ENCODE measurements at places on chromosomes 12 and 14.

DNA sequence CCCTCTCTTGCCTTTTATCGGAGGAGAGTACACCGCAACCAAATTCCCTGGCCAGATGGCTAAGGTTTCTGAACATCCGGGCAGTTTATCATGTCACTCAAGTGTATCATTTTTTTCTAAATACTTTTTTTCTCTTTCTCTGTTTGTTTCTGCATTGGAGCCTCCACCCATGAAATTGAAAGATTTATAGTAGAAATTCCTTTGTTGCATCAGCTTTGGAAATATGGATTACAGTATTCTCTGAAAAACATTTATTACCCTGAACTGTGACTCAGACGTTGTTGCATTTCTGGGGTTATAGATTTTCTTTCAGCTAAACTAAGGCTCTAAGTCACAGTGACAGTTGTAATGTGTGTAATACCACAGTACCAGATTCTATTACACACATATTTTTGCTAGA is 187.0 kb downstream of the SPTSSA start:
- DNase-seq, result peak; percentile 14

DNA sequence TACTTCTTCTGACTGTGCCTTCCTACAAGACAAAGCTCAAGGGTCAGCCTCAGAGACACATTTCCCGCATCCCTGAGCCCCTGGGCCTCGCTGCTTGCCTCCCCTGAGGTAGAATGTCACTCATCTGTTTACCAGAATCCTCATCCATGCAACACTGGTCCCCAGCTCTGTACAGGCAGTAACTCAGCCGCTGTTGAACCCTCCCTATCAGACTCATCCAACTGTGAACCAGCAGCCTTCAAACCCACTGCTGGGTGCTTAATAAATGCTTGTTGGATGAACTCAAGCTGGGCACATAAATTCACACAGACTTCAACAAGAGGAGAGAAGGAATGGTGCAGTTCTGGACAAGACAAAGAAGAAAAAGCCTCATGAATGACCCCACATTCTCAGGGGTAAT is 6.1 kb downstream of the NT5DC3 start:
- DNase-seq, result no peak

- peak; percentile 33 for DNase-seq
Observed at GRCh38 chr12:92439420-92439805, 263.4 kb upstream of the PLEKHG7 start.

DNA sequence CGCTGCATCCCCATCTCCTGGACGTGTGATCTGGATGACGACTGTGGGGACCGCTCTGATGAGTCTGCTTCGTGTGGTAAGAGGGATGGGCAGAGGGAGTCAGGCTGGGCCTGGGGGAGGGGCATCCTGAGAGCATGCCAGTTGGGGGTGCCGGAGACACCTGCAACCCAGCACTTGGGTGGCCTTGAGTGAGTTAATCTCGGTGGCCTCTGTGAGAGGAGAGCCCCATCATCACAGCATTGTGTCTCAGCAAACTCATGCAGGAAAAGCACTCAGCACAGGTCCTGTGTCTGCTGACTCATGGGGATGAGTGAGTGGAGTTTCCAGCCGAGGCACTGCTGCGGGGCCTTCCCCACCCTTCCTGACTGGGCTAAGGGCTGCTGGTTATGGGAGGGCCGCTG is 19.6 kb upstream of the LRP1-AS start:
- DNase-seq, result peak; percentile 79

DNA sequence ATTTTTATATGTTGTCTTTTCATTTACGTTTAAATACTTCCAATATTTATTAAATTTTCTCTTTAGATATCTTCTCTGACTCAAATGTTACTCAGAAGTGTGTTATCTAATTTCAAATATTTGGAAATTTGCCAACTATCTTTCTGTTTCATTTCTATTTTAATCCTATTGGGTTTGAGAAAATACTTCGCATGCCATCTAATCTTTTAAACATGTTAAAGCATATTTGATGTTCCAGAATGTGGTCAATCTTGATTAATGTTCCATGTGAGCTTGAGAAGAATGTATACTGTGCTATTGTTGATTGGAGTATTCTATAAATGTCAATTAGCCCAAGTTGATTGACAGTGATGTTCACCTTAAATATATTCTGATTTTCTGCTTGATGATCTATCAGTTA is 11.9 kb upstream of the DCN start:
- peak; percentile 79 for DNase-seq

DNA sequence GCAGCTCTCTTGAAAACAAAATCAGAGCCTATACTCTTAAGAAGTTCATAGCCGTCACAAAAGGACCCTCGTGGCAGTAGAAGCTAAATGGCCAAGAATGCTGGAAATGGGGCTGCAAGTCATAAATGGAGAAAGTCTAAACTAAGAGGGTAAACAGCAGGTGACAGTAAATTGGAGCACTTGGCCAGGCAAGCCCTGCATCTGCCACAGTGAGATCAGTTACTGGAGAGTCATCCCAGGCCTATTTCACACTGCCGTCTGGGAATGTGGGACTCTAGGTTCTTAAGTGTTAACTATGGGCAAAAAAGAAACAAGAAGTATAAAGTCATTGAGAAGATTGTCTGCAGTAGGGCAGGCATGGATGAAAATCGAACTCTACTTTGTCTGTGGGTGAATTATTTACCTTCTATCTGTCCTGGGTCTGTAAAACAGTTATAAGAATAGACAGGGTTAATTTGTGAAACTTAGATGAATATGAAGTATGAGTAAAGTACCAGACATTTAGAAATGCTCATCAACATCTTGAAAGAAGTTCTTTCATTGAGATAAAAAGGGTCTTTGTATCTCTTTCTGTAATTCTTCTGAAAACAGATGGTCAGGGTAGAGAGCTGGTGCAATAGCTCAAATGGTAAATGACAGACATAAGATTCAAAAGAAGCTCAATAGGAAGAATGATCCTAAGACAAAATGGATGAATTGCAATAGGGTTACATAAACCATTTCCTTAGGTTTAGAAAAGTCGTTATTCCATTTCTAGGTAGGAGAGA is 792.5 kb downstream of the DIO2 start:
- no peak for DNase-seq

GRCh38 chr12:68884251-68884650 is 48.7 kb downstream of the CPM start:
- DNase-seq, result no peak

DNA sequence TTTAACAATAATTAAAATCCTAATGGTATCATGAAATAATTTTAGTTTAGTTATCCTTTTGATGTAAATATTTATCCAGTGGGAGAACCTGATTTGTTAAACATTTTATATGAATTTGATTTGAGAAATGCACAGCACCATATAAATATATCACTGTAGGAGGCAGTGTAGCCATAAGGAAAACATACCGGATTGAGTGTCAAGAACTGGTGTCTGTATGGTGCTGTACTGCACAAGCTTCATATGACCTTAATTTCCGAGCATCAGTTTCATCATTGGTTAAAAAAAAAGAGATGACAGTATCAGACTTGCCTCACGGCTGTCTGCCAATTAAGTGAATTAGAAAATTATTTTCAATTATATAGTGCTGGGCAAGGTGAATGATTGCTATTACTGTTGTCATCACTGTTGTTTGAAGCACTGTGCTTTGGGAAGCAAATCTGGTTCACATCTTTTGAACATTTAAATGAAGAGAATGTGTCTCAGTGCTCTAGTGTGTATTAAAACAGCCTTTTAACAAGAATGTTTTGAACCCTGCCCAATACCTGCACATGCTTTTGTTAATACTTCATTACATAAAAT is 72.1 kb downstream of the TMTC2 start:
- DNase-seq, result no peak

All from fibroblast of skin of right biceps (primary cell).